ENCODE measurements at places on chromosomes 11 and 22.

- DNase-seq = no peak
Measured at GRCh38 chr11:128708660-128709059, 14.8 kb downstream of the FLI1 start.

GRCh38 chr22:39603345-39603744 lies 32.8 kb downstream of the CACNA1I start:
- DNase-seq = no peak

DNA sequence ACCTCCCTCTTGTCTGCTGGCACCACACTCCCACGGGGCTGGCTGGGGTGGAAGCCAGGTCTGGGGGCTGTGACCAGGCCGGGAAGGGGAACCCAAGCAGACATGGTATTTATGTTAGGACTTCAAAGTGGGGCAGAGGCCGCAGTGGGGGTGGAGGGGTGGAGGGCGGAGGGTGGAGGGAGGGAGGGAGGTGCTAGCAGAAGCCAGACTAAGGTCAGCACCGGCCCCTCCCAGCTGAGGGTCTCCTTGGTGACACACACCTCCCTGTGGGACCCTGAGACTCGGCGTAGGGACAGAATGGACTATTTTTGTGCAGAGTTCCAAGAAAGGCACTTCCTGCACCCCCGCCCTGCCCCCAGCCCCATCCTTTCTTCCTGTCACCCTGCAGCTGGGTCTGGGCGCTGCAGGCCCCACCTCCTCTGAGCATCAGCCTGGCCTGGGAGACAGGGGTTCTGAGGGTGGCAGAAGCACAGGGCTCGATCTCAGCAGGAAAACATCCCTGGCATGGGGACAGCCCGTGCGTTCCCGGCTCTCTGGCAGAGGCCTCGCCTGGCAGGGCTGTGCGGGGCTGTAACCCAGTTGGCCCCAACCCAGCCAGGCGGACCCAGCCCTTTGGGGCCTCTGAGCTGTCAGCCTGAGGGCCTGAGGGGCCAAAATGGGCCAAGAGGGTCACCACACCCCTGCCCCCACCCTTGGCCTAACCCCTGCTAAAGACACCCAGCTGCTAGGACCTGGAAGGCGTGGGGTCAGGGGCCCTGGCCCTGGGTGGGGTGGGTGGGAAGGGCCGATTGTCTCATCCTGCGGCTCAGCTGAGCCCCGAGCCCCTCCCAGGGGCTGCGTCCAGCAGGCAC lies 9.6 kb upstream of the CD248 start:
- no peak for DNase-seq

- DNase-seq = no peak
Measured at GRCh38 chr11:72740060-72740424, 12.2 kb downstream of the ARAP1 start.

- no peak for DNase-seq
Measured at GRCh38 chr11:110737593-110737992, 25.4 kb upstream of the ARHGAP20 start.

GRCh38 chr11:19284881-19285280 lies 44.1 kb upstream of the E2F8 start:
- DNase-seq = no peak

- no peak for DNase-seq
Measured at GRCh38 chr11:19458231-19458630, 217.5 kb upstream of the E2F8 start.

DNA sequence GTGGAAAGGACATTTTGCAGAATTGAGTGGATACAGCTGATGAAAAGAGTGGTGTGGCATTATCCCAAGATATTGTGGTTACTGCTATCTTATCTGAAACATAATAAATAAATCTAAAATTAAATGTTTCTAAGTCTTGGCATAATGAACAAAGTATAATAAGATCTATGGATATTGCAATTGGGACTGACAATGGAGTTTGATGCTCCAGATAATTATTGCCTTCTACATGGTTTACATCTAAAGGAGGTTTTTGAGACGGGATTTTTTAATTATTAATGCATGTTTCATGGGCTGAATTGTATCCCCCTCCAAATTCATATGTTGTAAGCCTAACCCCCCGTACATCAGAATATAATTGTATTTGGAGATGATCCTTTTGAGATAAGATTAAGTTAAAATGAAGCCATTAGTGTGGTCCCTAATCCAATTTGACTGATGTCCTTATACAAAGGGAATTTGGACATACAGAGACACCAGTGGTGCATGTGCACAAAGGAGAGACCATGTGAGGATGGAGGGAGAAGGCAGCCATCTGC lies 198.5 kb downstream of the MSANTD4 start:
- no peak for DNase-seq

DNA sequence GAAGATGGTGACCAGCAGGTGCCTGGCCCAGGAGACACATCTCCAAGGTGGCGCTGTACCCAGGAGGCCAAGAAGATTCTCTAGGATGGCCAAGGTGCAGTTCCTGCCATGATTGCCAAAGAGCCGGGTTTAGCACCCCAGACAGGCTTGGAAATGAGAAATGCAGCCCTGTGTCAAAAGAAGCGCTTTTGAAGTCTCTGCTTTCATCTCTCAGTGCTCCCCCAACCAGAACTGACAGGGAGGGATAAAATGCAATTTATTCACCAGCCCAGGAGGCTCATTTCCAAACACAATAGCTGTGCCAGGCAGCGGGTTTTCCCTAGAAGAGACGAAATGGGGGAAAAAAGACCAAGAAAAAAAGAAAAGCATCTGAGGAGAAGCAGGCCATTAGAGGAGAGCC lies 195.9 kb upstream of the NCAM1 start:
- no peak for DNase-seq

DNA sequence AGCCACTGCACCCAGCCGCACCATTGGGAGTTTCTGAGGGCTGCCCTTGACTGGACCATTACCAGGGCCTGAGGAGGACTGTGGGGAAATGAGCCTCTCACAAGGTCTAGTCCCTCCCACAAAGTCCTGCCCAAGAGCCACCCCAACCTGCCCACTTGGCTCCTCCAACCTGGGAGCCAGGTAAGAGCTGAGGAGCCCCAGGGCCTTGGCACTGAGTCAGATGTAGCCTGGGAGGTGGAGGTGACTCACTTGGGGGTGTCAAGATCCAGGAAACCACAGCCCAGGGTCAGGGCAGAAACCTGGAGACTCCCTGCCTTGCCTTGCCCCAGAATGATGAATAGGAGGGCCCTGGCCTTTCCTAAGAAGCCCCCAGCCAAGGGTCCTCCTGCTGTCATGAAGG lies 25.8 kb upstream of the P2RY2 start:
- no peak for DNase-seq

DNA sequence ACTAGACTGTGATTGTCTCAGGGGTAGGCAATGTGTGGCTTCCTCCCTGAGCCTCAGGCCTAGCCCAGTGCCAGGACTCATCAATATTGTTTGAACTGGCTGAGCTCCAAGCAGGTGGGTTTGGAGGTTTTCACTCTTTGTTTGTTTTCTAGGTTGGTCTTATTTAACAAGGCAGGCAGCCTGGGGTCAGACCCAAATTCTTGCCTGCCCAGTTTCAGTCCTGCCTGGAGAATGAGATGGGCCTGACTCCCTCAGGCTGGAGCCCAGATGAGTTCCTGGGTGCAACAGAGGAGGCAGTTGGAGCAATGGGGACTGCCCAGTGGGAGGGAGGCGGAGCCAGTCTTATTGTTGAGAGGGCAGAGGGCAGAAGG lies 28.3 kb upstream of the TP53I11 start:
- no peak for DNase-seq

GRCh38 chr11:47149782-47150181 lies 26.9 kb downstream of the ARFGAP2 start:
- no peak for DNase-seq

GRCh38 chr22:32623943-32624342 lies 149.3 kb downstream of the FBXO7 start:
- DNase-seq = peak; percentile 67

DNA sequence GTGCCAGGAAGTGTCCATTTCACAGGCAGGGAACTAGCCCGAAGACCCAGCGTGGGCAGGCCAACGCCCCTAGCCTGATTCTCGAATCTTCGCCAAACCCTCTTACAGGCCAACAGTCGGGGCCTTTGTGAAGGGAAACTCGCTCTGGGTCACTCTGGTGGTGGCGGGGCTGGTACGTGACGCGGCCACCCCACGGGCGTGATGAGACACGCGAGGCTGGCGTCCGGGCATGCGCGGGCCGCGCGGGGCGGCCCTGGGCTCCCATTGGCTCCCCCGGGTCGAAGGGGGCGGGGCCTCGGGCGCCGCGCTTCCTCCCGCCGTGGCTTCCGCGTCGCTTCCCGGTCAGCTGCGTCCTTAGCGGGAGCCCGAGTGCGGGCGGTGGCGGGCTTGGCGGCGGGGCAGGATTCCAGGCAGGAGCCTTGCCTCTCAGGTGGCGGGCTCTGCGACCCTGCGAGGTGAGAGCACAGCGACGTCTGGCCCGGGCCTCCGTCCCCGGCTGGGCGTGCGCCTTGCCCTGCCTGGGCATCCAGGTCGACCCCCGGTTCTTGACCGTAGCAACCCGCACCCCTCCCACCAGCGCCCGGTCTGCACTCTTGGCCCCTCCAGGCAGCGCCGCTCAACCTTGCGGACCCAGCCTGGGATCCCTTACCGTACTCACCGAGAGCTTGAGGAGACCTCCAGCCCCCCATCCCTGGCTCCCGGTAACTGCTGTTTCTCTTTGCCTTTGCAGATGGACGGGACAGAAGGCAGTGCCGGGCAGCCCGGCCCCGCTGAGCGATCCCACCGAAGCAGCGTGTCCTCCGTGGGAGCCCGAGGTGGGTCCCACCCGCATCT lies at the start of gene FRMD8:
TSS of gene FRMD8 (plus strand) at position 331 of the 834 bp plus-strand sequence. CDS start at position 731, 400 bp downstream.
- no peak for DNase-seq

DNA sequence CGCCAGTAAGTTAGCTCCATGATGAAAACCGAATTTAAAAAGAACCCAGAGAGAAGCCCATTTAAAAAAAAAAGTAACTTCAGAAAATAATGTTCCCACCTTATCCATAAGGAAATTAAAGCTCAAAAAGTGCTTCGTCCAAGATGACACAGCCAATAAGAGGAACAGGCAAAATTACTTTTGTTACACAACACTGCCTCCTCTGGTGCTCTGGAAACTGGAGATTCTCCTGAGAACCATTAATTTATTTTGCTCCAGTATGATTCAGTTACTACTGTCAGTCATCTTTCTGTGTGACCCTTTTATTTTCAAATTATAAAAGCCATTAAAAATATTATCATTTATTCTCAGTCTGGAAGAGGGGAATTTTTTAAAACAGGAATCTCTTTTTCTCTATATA lies 2.0 kb downstream of the IFT27 start:
- no peak for DNase-seq

GRCh38 chr22:42078469-42079318 lies 806 bp upstream of the SMDT1 start:
- DNase-seq = no peak

DNA sequence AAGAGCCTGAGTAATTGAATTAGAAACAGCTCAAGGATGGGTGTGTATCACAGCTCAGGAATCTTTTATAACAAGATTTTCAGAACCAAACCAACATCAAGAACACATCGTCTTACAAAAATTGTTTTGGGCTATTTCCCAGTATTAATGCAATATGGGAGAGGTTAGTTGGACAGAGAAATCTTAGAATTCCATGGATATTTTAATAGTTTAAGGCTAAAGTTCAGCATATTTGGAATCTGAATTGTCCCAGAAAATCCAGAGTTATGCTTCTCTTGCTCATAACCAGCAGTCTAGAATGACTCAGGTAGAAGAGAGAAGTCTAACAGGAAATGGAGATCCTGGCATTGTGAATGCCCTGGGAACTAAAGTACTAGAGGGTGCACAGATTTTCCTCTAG lies 74.6 kb downstream of the ADM start:
- peak; percentile 76 for DNase-seq

- no peak for DNase-seq
Measured at GRCh38 chr22:47123006-47123826, 360.8 kb downstream of the TBC1D22A start.

- no peak for DNase-seq
Measured at GRCh38 chr22:48574776-48575617, 1252.7 kb downstream of the BRD1 start.

DNA sequence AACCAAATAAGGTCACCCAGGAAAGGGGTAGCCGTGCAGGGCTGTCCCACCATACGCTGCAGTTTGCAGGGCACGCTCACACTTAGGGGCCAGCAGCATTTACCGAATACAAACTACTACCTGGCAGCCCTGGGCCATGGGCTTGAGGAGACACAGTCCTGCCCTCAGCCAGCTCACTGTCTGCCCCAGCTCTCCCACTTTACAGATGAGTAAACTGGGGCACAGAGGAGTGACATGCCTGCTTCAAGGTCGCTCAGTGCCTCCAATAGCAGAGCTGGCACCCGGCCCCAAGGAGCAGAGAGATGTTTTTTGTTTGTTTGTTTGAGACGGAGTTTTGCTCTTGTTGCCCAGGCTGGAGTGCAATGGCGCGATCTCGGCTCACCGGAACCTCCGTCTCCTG lies 2.8 kb downstream of the FADS3 start:
- no peak for DNase-seq
